Activated CD4-positive, alpha-beta T cell treated with anti-CD3 and anti-CD28 coated beads, Interleukin-2, amount 50 U/mL, for 24 hours (primary cell): ENCODE measurements at places on chromosomes 4 and X.

DNA sequence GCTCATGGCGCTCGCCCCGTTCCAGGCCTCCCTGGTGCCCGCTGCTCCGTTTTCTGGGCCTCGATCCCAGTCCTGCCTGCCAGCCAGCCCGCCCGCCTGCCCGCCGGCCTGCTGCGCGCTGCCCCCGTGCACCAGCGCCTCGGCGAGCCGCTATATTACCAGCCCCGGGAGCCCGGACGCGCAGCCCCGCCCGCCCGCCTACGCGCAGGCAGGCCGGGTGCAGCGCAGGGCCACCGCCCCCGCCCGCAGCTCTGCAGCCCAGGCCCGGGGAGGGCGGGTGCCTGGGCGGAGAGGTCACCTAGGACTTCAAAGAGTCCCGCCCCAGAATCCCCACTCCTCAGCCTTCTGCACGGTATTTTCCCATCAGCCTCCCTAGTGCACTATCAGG lies at the start of gene MAOB:
Gene MAOB, minus strand, starts transcription at position 157 of the 388 bp plus-strand sequence. Its CDS starts 151 bp downstream, at position 6.
- no peak for DNase-seq

DNA sequence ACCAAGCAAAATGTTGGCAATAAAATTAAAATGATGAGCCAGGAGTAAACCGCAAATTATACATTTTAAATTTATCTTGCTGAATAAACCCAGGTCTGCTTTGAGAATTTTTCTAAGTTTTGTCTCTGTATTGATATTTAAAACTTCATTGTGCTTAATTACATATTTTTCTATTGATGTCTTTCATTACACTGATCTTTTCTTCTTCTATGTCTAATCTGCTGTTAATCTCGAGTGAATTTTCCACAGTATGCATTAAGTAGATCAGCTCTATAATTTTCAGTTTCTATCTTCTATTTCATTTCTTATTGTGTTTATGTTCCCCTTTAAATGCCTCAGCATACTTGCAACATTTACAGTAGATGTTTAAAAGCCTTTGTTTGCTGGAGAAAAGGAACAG lies 918.7 kb downstream of the FAT4 start:
- DNase-seq = no peak

GRCh38 chr4:41451961-41452360 lies 86.0 kb upstream of the LIMCH1 start:
- no peak for DNase-seq

GRCh38 chr4:106340774-106341173 lies 24.4 kb downstream of the AIMP1 start:
- no peak for DNase-seq

GRCh38 chrX:15512401-15512965 lies 11.9 kb downstream of the BMX start:
- no peak for DNase-seq

GRCh38 chr4:172163215-172163614 lies 350.0 kb downstream of the GALNTL6 start:
- no peak for DNase-seq

GRCh38 chr4:134463771-134464170 lies 262.2 kb upstream of the PABPC4L start:
- no peak for DNase-seq

GRCh38 chrX:42149765-42150164 lies 226.4 kb upstream of the CASK start:
- no peak for DNase-seq

DNA sequence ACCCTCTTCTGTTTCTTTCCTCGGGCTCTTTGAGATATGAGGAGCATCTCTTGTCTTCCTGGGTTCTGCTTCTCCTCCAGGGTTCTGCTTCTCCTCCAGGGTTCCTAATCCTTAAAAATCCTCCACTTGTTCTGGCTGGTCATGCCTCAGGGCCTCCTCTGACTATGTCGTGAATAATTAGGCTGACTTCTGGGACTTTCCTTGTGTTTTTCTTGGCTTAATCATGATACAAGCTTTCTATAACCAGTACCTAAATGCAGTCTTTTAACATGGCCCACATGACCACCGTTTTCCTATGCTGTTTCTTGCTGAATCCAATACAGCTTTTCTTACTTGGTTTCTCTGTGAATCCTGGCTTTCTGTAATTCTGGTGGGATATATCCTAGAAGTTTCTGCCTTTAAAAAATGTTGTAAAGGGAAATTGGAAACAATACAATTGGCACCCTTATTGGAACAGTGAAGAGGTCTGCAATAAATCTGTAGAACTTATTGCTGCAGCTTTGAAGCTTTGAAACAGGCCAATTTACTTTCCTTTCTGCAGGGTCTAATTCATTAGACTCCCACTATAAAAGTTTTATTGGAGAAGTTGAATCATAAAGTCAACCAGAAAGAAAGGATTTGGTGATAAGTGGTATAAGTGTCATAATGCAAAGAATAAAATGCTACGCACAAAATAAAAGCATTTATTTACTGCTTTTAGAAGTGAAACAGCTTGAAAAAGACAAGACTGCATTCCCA lies 213.1 kb downstream of the UGT8 start:
- no peak for DNase-seq

DNA sequence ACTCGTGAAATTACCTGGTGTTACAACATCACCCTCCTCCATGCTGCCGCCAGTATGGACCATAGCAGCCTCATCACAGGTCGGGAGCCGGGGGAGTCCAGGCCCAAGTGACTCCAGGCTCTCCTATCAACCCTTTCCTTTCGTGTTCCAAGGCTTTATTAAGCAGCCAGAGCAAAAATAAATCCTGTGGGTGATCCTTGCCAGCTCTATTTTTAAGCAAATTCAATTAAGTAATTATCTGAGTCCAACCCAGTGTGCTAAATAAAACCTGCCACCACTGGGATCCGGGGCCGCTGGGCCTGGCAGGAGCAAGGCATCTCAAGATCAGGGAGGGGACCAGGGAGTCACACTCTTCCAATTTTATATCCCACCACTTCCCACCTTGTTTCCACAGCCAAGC lies 80.7 kb upstream of the PRPS1 start:
- DNase-seq = no peak

GRCh38 chr4:72427057-72427456 lies 142.0 kb downstream of the ADAMTS3 start:
- DNase-seq = no peak

- DNase-seq = no peak
Measured at GRCh38 chrX:108000751-108001150, 18.6 kb upstream of the TEX13B start.

DNA sequence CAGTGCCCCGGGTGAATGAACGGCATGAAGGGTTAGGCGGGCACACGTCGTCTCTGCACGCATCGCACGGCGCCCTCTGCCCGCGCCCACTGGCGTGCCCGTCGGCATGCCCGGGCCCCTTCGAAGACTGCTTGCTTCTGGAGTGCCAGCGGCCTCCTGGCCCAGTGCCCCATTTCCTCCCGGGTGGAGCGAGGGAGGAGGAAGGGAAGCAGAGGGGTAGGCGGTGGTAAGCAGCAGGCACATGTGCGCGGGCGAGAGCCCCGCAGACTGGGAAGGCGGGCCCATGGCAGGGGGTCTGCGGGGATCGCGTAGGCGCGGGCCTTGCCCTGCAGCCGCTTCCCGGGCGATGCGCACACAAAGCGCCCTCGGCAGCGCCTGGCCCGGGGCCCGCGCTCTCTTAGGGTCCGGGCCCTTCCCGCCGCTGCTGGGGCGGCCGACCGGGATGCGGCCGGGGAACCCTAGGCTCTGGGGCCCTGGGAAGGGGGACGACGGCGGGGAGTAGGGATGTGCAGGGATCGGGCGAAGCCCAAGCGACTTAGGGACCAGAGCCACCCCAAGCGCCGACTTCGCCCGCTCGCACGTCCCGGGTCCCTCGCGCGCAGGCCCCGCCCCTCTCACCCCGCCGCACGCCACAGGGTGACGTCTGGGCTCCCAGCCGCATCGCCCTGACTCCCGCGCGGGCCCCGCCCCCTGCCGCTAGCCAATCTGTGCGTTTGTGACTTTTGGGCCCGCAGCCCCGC lies 866 bp upstream of the EMD start:
- no peak for DNase-seq

GRCh38 chr4:119872371-119873016 lies 194.2 kb downstream of the MAD2L1 start:
- DNase-seq = no peak

DNA sequence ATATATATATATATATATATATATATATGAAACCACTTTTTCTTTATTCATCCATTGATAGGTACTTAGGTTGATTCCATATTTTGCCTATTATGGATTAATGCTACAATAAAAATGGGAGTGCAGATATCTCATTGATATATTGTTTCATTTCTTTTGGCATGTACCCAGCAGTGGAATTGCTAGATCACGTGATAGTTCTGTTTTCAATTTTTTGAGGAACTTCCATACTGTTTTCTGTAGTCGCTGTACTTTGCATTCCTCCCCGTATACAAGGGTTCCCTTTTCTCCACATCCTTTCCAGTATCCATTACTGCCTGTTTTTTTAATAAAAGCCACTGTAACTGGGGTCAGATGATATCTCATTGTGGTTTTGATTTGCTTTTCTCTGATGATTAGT lies 124.6 kb downstream of the GABRB1 start:
- DNase-seq = no peak

DNA sequence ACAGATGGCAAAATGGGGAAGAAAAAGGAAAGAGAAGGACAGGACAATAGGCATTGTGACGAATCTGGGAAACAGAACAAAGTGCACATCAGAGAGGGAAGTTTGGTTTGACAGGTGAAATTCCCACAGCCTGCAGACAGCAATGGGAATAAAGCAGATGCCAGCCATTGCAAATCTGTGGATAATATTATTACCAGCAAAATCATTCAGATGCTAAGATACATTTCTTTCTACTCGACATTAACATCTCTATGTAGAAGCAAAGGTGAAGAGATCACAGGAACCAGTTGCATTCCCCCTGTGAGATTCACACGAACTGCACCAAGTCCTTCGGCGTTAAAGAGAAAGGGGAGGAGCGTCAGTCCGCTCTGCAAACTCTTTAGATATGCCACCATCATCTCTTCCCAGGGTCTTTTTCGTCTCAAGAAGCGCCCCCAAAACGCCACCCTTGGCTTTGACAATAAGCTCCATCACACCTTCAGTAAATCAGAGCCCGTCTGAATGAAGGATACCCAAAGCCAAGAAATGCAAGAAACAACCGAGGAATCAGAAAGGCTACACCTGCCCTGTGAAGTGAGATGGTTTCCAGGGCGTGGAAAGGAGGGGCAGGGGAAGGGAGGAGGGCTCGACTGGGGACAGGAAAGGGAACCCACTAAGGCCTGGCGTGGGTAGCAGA lies 1.9 kb downstream of the NEUROG2 start:
- DNase-seq = no peak

GRCh38 chrX:55702671-55703070 lies 14.9 kb upstream of the RRAGB start:
- no peak for DNase-seq

- no peak for DNase-seq
Measured at GRCh38 chrX:13468096-13468495, 101.3 kb upstream of the EGFL6 start.

GRCh38 chrX:47579537-47579936 lies 2.7 kb upstream of the TIMP1 start:
- DNase-seq = no peak
